ENCODE measurements at places on chromosomes 7 and 10. TPM values are rescaled to one million over a fixed set of nuclear protein-coding genes. Genes with fewer than 3 reads are reported as not detected.
A peak's percentile ranks its signal among the peaks of the same experiment; 100 is the strongest.

Gene LLCFC1
- not detected for total RNA-seq

Gene TFEC
- 1.1 TPM for total RNA-seq

Gene PHTF2
- total RNA-seq, result 33.3 TPM

Gene TMEM229A
- not detected for total RNA-seq

Gene NEUROD6
- not detected for total RNA-seq

Gene EBLN1
- not detected for total RNA-seq

DNA sequence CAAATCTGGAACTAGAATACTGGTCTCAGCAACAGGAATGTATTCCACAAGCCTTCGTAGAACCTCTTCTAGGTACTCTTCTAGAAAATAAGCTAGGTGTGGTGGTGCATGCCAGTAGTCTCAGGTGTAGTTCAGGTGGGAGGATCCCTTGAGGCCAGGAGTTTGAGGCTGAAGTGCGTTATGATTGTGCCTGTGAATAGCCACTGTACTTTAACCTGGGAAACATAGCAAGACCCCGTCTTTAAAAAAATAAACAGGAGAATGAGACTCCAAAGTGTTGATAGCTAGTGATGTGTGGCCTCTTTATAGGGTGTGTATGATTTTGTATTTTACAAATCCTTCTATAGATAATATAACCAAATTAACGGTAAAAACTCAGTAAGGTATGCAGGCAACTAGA lies 1.5 kb upstream of the ZNF775 start:
- DNase-seq, result no peak
- H3K36me3 ChIP-seq, result peaks cover 9% of the 10 kb centered on the region

GRCh38 chr7:115561335-115562110 lies 469.0 kb downstream of the TFEC start:
- no peaks in the 10 kb centered on the region for H3K4me1 ChIP-seq
- no peak overlapping the region for H3K27ac ChIP-seq
- H3K27me3 ChIP-seq, result no peaks in the 10 kb centered on the region

- no peak for DNase-seq
- peaks cover 68% of the 10 kb centered on the region for H3K27me3 ChIP-seq
- H3K36me3 ChIP-seq, result peaks cover 2% of the 10 kb centered on the region
- no peak overlapping the region for H3K27ac ChIP-seq
- no peak overlapping the region for H3K4me3 ChIP-seq
These were observed 6.0 kb downstream of the GAD2 start for GRCh38 chr10:26222563-26222962.

GRCh38 chr7:55423891-55424290 lies 58.8 kb downstream of the LANCL2 start:
- peaks cover 5% of the 10 kb centered on the region for H3K36me3 ChIP-seq
- H3K4me1 ChIP-seq, result no peaks in the 10 kb centered on the region
- H3K4me3 ChIP-seq, result no peak overlapping the region
- no peaks in the 10 kb centered on the region for H3K27me3 ChIP-seq
- DNase-seq, result no peak

GRCh38 chr10:79929409-79929904 lies 19.4 kb downstream of the SFTPD start:
- H3K4me1 ChIP-seq, result no peaks in the 10 kb centered on the region
- no peaks in the 10 kb centered on the region for H3K36me3 ChIP-seq
- no peak overlapping the region for H3K27ac ChIP-seq
- H3K4me3 ChIP-seq, result no peak overlapping the region
- DNase-seq, result peak; percentile 85
- H3K27me3 ChIP-seq, result peaks cover 28% of the 10 kb centered on the region

- DNase-seq, result peak; percentile 36
- no peaks in the 10 kb centered on the region for H3K27me3 ChIP-seq
- peaks cover 58% of the 10 kb centered on the region for H3K4me1 ChIP-seq
- peak overlapping the region; percentile 95 for H3K27ac ChIP-seq
- peaks cover 49% of the 10 kb centered on the region for H3K36me3 ChIP-seq
These were observed 86.7 kb downstream of the MDFIC start for GRCh38 chr7:115008465-115009114.

DNA sequence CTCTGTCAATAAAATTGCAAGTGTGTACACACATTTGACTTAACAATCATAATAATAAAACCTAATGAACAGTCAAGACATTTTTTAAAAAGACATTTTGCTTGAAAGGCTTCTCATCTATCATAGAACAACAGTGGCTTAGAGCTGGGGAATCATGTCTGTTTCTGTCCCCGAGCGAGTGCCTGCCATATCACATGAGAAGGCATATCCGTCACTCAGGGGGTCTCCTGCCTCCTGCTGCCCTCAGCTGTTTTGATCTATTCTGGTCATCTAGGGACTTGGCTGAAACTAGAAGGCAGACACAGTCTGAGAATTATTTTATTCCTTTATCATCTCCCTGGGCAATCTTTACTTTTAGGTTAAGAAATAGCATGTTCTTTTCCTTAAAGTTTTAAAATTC lies 278.7 kb upstream of the KLF6 start:
- H3K36me3 ChIP-seq, result no peaks in the 10 kb centered on the region
- no peak for DNase-seq
- H3K4me3 ChIP-seq, result no peak overlapping the region
- H3K27me3 ChIP-seq, result no peaks in the 10 kb centered on the region
- no peak overlapping the region for H3K27ac ChIP-seq

DNA sequence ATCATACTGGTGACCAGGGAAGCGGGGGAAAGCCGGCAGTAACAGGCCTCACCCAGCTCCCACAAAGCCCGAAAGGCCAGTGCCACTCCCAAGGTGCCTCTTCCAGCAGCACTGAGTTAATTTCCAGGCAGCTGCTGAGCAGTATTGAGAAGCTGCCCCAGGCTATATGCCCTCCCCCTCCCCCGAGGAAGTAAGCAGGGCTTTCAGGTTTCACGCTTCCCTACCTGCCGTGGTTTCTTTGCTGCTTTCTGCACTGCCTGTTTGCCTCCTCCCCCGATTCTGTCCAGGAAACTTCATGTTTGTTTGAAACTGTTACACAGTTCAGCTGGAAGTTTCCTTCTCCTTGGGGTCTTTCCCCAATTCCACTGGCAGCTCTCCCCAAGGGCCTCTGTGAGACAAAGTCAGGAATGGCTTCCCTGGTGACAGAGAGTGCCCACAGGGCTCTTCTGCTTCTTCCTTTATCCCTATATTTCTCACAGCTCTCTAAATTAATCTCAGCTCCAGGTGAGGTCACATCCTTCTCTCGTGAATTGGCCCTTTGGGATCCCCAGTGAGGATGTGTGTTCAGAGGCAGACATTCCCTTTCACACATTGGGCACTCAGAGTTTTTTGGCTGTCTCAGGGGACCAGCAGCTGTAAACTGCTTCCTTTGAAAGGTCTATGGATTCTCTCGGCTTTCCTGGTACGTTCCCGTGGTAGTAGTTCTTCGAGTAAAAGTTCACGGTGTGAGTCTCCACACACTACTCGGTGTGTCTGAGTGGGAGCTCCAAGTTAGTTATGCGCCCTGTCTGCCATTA lies 19.4 kb downstream of the C1GALT1 start:
- H3K27me3 ChIP-seq, result no peaks in the 10 kb centered on the region
- H3K4me1 ChIP-seq, result peaks cover 52% of the 10 kb centered on the region
- H3K36me3 ChIP-seq, result peaks cover 37% of the 10 kb centered on the region
- H3K27ac ChIP-seq, result peak overlapping the region; percentile 81

DNA sequence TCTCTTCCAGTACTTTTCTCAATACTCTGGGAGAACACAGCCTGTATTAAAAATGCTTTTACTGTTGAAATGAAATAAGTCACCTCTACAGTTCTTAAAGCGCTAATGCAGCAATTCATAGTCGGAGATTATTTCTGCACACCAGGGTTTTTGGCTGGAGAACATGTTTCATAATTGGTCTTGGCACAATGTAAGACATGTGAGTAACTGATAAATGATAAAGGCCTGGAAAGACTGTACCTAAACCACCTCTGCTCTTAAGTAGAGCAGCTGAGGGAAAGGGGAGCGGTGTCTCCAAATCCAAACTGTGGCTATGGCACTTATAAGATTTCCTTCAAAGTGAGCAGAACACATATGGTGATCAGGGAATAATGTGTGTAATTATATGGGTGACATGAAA lies 390.3 kb upstream of the MBL2 start:
- no peak for DNase-seq
- H3K4me3 ChIP-seq, result no peak overlapping the region
- H3K4me1 ChIP-seq, result no peaks in the 10 kb centered on the region
- H3K27ac ChIP-seq, result no peak overlapping the region
- no peaks in the 10 kb centered on the region for H3K36me3 ChIP-seq
- no peaks in the 10 kb centered on the region for H3K27me3 ChIP-seq

- H3K4me3 ChIP-seq, result no peak overlapping the region
- DNase-seq, result no peak
- H3K27ac ChIP-seq, result no peak overlapping the region
- no peaks in the 10 kb centered on the region for H3K4me1 ChIP-seq
- peaks cover 12% of the 10 kb centered on the region for H3K36me3 ChIP-seq
These were observed 194.5 kb upstream of the AHR start for GRCh38 chr7:17103984-17104383.

DNA sequence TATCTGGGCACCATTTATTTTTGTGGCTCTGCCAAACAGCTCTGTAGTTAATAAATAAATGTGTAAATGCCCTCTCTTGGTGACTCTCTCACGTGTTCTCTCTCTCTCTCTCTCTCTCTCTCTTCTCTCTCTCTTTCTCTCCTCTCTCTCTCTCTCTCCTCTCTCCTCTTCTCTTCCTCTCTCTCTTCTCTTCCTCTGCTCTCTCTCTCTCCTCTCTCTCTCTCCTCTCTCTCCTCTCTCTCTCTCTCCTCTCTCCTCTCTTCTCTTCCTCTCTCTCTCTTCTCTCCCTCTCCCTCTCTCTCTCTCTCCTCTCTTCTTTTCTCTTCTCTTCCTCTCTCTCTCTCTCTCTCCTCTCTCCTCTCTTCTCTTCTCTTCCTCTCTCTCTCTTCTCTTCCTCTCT lies 145.8 kb upstream of the TMEM72 start:
- no peak overlapping the region for H3K4me3 ChIP-seq
- DNase-seq, result no peak
- no peaks in the 10 kb centered on the region for H3K36me3 ChIP-seq
- no peaks in the 10 kb centered on the region for H3K4me1 ChIP-seq

DNA sequence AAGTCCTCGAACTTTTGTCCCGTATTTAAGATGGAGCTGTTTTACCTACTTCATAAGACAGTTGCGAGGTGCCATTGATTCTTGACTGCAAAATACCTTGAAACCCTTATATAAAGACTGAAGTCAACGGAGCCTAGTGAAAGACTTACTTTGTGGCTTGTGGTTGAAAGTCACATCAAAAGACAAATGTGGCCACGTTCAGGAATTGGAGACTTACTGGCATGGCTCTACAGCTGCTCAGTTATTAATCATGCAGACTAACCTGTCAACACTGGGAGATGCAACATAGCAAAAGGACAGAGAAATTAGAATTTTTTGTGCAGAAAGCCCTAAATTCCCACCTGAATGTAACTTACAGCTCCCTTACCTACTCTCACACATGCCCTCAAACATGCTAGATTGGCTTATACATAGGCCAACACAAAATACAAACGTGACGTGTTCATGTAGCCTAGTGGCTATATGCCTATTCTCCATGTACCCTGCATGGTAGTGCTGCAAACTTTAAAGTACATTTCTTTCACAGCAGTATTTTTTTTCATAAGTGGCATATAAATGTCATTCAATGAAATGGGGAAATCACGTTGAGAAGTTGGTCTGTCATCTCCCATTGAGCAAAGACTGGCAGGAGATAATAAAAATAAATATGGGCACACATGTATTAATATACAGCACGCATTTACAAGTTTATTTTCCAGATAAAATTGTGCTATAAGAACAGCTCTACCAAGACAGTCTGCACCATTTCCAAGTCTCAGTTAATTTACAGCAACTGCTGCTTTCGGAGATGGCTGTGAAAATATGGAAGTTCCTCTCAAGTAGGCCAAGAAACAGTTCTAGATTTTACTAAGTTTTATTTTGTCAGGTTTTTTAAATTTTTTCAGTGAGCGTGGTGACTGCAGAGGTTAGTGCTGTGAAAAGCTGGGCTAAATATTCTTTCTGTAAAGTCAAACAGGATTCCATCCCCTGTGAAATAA lies 170.4 kb upstream of the C7orf33 start:
- H3K36me3 ChIP-seq, result no peaks in the 10 kb centered on the region
- no peak for DNase-seq
- H3K27ac ChIP-seq, result no peak overlapping the region
- H3K27me3 ChIP-seq, result peaks cover 32% of the 10 kb centered on the region

DNA sequence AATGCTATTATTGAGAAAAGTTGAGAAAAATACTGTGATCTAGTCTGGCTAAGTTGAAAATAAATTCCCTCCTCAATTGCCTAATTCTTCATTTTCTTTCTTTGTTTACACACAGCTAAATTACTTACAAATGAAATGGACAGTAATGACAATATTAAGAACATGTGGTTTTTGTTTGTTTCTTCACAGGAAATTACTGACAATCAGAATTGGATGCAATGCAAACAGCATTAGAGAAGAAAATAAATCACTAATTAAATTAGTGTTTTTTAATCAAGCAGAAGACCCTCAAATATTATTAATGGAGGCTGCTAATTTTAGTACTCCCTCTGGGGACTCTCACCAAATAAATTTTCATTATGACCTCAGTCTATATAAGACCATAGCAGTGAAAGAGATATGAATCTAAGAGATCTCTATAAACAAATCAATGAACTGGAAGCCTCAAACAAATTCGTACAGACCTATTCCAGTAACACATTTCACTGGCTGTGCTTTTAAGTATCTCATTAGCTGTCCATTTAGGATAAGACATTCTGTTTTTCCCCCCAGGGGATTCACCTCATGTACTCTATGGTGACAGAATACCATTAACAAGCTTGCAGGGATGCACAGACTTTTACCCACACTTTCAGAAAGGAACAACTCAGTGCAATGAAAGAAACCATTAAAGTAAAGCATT lies 202.0 kb upstream of the DGKB start:
- no peaks in the 10 kb centered on the region for H3K36me3 ChIP-seq
- H3K27ac ChIP-seq, result no peak overlapping the region
- H3K4me3 ChIP-seq, result no peak overlapping the region
- H3K4me1 ChIP-seq, result no peaks in the 10 kb centered on the region
- no peaks in the 10 kb centered on the region for H3K27me3 ChIP-seq

DNA sequence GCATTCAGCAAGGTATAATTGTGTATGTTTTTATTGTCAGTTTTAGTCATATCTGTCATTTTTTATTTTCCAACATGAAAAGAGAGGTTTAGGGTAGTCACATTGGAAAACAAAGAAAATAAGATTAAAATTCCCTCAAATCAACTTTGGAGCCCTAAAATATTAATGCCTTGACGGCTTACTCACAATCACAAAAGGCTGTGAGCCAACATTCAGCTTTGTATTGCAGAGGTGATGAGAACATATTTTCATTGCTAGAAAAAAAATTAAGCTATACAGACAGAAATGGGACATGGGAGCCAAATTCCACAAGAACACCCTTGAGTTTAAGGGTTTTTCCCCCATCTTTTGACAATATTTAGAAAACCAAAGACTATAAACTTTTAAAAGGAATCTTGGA lies 30.2 kb downstream of the CALD1 start:
- H3K4me3 ChIP-seq, result no peak overlapping the region
- H3K27me3 ChIP-seq, result no peaks in the 10 kb centered on the region
- no peaks in the 10 kb centered on the region for H3K36me3 ChIP-seq
- no peak overlapping the region for H3K27ac ChIP-seq

GRCh38 chr7:148708026-148708885 lies 9.6 kb downstream of the CUL1 start:
- no peak overlapping the region for H3K27ac ChIP-seq
- no peaks in the 10 kb centered on the region for H3K27me3 ChIP-seq
- no peak for DNase-seq
- H3K36me3 ChIP-seq, result peaks cover 6% of the 10 kb centered on the region
- H3K4me1 ChIP-seq, result peaks cover 23% of the 10 kb centered on the region
- H3K4me3 ChIP-seq, result no peak overlapping the region

Data from activated naive CD8-positive, alpha-beta T cell treated with anti-CD3 and anti-CD28 coated beads, Interleukin-2, amount 10 ng/mL, durations not matched to agents 7 days and 5 days (primary cell).